ENCODE measurements at places on chromosomes 7 and 10.

- DNase-seq, result no peak
These were observed 206.3 kb upstream of the TCERG1L start for GRCh38 chr10:131517781-131518180.

- DNase-seq, result no peak
These were observed 167.6 kb downstream of the AUTS2 start for GRCh38 chr7:69765879-69766278.

- DNase-seq, result no peak
These were observed 919.2 kb downstream of the LRMDA start for GRCh38 chr10:76350583-76350982.

- no peak for DNase-seq
These were observed 54.6 kb downstream of the AGMO start for GRCh38 chr7:15507171-15507570.

GRCh38 chr7:46444256-46444655 lies 523.2 kb upstream of the IGFBP3 start:
- no peak for DNase-seq

DNA sequence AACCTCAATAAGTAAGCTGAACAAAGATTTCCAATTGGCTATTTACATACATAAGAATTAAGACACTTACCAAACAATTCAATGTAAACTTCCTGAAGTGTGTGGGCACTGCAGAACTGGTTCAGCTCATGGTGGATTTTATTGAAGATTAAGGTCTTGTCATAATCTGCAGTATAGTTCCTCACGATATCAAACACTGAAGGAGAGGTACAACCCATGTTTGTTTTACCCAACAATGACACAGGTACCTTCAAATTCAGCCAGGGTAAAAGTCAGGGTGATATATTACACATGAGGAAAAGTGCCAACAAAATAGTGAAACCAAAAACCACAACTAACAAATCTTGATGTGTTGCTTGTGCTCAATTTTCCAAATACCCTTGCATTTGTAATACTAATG lies 10.0 kb downstream of the ERLIN1 start:
- DNase-seq, result no peak

- no peak for DNase-seq
These were observed 93.6 kb downstream of the HGF start for GRCh38 chr7:81676105-81676811.

DNA sequence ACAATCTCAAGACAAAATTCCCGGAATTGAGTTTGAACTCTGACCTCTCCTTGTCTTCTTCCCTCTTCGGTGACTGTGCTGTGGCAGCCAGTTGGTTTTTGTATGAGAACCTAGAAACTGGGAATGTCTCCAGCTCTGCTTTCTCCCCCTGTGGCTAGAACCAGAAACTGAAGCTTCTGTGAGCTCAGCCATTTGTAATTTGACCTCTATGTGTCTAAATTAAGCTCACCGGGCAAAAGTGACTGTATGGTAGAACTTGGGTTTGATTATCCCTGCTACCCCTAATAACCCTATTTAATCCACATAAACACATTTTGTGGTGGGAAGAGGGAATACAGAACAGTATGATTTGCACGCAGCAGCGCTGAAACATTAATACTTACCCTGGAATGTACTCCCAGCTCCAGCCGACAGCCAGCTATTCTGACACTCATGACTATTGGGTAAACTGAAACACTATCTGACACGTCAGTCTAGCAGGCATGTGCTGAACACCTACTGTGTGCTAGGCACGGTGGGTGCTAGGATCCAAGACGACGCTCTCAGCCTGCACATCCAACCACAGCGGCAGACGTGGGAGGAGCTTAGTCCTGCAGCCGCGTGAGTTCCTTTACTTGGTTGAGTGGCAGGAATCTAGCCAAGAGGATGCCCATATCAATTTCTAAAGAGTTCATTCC lies 324.8 kb downstream of the SFMBT2 start:
- DNase-seq, result no peak

DNA sequence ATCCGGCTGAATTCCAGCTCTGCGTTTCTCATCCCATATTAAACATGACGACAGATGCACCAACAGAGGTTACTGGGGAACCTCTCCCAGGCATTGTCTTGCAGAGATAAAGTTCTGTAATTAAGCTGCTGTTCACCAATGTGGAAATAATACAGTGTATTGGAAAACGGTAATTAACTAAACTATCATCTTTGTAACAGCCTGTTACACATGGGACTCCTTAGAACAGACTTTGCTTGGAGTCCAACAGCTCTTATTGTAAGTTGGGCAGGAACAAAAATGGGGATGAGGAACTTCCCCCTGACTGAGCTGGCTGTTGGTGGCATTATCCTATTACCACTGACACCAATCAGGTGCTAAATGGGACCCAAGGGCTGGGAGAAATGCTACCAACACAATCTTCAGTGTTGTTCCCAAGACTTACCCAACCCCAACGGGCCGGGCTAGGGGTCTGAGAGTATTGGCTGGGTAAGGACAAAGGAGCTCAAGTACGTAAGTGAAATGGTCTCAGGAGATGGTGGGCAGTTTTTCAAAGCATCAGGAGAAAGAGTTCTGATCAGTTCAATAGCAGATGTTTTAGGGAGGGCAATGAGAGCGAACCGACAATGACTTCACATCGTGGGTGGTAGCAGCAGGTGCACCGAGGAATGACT lies 759.4 kb downstream of the GRID1 start:
- DNase-seq, result no peak

DNA sequence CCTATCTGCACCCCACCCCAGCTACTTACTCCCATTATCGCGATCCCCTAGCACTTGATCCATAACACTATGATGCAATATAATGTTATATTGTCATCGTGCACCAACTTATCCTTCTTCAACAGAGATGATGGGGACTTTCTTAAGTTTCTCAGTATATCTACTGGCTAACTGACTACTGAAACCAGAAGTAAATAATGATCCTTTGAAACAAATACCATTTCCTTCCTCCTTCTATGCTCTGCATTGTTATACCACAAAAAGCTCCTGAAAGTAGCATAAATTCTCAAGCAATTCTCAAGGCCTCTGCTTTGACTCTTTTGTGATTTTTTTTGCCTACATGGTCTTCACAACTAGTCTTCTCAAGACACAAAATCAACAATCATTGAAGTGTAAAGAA lies 68.9 kb downstream of the HTR7 start:
- DNase-seq, result no peak

DNA sequence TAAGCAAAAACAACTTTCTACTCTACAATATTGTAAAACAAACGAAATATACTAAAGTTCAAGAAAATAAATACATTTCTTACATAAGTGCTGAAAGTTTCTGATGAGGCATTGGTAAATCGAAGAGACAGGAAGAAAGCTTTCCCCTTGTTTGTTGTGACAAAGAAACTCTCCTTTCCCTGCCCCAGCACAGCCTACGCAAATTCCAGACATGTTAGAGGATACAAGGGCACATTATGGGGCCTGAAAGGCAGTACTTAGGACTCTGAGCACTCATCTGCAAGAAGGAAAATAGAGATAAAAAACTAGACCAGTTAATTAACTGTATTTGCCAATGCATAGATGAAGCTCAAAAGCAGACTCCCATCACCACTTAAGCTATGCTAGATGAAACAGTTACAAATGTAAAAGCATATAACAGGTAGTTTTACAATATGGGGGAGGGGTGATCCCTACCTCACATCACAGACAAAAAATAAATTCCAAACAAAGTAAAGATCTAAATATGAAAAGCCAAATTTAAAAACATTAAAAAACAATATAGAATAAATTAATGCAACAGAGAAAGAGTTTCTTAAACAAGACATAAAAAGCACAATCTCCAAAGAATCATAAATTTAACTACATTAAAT lies 21.8 kb downstream of the ARHGAP19 start:
- DNase-seq, result no peak
